CD4-positive, alpha-beta T cell treated with Interleukin-15 for 4 hours (primary cell): ENCODE measurements at places on chromosomes 2 and 18.

- no peak for DNase-seq
These were observed 3.4 kb upstream of the PRKCE start for GRCh38 chr2:45647986-45648520.

DNA sequence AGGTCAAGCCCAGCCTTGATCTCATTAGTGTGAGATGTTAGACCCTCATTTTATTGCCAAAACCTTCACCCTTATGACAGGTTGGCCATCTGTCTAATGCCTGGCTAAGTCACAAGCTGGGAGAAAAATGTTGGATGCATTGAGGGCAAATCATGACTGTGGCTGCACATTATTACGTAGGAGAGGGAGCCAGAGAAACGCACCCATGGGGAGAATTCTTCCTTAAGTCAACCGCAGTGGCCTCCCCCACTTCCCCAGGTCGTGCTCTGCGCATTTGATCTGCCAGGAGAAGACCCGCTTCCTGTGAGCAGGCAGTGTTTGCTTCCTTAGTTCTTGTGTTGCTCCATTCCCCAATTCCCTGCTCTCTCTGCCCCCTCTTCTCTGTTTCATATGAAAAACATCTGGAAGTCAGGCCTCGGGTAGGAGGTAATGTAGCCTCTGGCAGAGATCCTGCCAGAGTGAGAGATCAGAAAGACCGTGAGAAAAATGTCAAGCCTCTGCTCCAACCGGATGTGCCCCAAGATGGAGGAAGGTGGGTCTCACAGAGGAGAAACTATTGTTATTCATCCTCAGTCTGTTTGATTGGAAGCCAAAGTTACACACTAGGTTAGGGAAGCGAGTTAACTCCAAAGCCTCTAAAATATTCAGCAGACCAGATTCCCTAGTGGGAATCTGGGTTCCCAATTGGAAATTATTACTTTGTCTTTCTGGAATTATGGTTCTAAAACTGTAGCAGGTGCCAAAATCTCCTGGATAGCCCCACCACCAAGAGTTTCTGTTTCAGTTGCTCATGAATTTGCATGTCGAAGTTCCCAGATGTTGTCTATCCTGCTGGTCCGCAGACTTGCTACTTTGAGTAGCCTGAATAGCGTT is 144.3 kb upstream of the PELI1 start:
- no peak for DNase-seq

DNA sequence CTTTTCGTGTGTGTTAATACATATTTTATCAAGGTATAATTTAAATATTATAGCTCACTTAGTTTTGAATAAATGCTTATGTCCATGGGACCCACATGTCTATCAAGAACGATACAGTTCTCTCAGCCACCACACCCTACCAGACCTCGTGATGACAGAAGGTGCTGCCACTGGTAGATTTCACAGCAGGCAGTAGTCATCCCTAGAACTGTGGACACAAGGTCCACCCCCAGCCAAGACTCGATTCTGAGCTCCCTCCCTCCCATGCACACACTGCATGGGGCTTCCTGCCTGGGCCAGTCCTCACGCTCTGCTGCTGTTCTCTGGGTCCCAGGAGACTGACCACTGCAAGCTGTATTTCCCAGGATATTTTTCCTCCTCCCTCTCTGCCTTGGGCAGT is 26.5 kb upstream of the CREB1 start:
- DNase-seq, result no peak

GRCh38 chr2:46878886-46879285 is 36.7 kb downstream of the MCFD2 start:
- DNase-seq, result no peak

DNA sequence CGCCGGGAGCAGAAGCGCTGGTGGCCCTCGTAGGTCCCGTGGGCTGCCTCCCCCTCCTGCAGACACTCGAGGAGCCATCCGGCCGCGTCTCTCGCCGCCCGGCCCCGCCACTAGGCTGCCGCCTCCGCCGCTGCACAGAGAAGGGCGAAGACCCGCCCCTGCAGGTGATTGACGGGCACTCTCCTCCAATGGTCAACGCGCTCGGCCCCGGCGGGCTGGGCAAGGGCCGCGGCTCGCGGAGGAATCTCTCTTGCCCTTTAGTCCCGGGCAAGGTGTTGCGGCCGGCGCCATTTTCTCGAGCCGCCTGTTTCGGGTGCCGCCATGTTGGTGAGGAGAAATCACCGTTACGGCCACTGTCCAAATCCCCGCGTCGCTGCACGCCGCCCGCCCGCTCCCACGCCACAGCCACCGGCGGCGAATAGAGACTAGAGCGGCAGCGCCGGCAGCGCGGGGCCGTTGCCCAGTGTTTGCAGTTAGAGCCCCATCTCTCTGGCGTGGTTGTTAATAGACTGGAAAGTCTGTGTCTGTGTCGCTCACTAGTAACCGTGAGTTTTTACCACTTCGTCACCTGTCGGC is at the start of gene ZC3H6:
Gene ZC3H6 (plus strand): TSS at position 287 of the 576 bp plus-strand sequence. CDS start 398 bp downstream, outside the sequence.
- DNase-seq, result peak; percentile 100

- DNase-seq, result no peak
These were observed 36.5 kb upstream of the CYTIP start for GRCh38 chr2:157480182-157480961.
